ENCODE measurements at places on chromosomes 7 and 10. TPM values are rescaled to one million over a fixed set of nuclear protein-coding genes. Genes with fewer than 3 reads are reported as not detected.

Gene ADGRA1
- total RNA-seq, result not detected

GRCh38 chr7:130154501-130155317, 50.5 kb downstream of the TMEM209 start:
- peak; percentile 47 for DNase-seq

- no peak for DNase-seq
Observed at GRCh38 chr10:86730227-86730626, 26.2 kb upstream of the BMPR1A start.

Gene SCIN
- total RNA-seq, result 1.5 TPM

Gene HELLS
- 108 TPM for total RNA-seq

- no peak for DNase-seq
Observed at GRCh38 chr10:45437587-45438465, 63.8 kb downstream of the ALOX5 start.
